ENCODE measurements at places on chromosomes 7 and 10. TPM values are rescaled to one million over a fixed set of nuclear protein-coding genes. Genes with fewer than 3 reads are reported as not detected.
A peak's percentile ranks its signal among the peaks of the same experiment; 100 is the strongest.

The INA gene
- 0.13 TPM for total RNA-seq

The GRM3 gene
- not detected for total RNA-seq

The SVIL gene
- 62.6 TPM for total RNA-seq

The TLX1 gene
- not detected for total RNA-seq

The TMEM225B gene
- 0.25 TPM for total RNA-seq

The ATG9B gene
- total RNA-seq = under 0.01 TPM

The ADGRA1 gene
- total RNA-seq = not detected

The UPK3B gene
- total RNA-seq = 0.38 TPM

The ARMC10 gene
- total RNA-seq = 30.6 TPM

DNA sequence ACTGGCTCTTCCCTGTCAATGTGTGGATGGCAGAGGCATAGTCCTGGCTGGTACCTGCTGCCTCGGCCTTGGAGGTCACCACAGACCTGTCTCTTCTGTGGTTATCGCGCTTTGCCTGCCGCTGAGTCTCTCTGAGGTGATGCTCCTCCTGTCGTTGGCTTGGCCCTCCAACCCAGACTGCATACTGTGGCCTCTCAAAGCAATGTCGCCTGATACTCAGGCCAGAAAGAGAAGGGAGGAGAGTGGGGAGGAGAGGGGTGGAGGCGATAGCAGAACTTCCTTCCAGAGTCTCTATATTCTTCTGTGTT is 133.2 kb upstream of the KCNMA1 start:
- no peak for DNase-seq

DNA sequence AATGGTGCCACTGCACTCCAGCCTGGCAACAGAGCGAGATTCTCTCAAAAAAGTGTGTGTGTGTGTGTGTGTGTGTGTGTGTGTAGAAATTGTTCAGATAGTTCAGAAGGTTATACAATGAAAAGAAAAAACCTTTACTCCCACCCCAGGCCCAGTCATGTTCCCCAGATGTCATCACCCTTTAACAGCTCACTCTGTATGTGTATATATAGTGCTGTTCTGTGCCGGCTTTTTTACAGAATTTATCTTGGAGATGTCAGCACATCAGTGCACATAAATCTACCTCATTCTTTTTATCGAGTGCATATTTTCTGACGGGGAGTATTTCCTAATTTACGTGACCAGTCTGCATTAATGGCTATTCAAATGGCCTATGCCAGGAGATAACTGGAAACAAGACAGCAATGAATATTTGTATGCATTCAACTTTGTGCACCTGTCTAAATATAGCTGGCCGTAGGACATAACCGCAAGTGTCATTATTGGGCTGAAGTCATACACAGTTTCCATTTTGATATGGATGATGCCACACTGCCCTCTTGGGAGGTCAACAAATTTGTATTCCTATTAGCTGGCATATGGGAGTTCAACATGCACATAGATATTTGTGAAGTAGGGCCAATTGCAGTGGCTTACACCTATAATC is 11.7 kb downstream of the NIPSNAP2 start:
- no peak for DNase-seq

GRCh38 chr7:133124974-133125373 is 43.1 kb upstream of the CHCHD3 start:
- no peak for DNase-seq

DNA sequence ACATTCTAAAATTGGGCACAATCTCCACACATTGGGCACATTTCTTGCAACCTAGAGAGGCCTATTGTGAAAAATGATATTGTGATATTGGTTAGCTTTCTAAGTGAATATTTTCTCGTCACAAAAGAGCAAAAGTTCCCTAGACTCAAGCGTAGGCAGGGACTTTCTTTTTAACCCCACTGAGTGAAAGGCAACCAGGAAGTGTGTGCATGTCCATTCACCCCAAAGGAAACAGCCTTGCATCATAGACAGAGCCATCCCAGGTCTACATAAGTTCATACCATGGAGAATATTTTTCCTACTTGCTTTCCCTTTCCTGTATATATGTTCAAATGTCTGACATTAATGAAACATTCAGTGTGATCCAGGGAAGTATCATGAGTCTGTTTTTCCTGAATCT is 84.2 kb upstream of the AGBL3 start:
- DNase-seq = peak; percentile 61

- peak; percentile 65 for DNase-seq
Measured at GRCh38 chr10:36446881-36447280, 678.5 kb upstream of the ANKRD30A start.

- DNase-seq = no peak
Measured at GRCh38 chr10:99573790-99574189, 41.0 kb downstream of the NKX2-3 start.

GRCh38 chr10:75718991-75719390 is 287.6 kb downstream of the LRMDA start:
- DNase-seq = no peak

- DNase-seq = no peak
Measured at GRCh38 chr10:782751-783648, 93.5 kb upstream of the DIP2C start.

DNA sequence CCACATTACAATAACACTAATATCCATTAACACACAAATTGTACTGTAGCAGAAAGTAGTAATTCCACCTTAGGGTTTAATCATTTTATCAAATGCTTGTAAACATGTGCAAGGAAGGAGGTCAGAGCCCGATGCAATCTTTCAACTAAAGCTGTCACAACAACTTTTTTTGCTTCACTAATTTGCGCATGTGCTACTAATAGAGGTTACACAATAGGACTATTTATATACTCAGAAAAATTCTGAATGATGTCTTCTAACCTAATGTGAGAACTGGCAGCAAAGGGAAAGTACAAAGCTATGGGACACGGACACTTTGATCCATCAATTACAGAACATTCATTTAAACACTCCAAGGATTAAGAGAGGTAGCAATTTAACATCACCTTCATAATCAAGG is 244.4 kb downstream of the CHCHD3 start:
- no peak for DNase-seq

DNA sequence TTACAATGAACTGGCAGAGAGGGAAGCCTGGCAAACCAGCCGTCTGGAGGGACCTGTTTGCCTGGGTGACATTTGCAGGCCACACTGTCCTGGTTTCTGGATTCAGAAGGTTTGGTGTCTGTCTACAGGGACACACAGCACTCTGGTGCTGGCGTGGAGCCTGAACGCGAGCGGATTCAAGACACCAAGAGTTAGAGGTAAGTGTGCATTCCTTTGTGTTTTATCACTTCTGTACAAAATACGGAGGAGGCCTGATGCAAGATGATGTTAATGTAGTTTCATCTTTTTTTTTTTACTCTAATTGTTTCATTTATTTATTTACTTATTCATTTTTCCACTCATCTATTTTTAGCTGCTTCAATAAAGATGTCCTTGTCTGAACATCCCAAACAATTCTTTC is 485.3 kb upstream of the ADARB2 start:
- DNase-seq = no peak

GRCh38 chr10:97138174-97138573 is 47.6 kb downstream of the SLIT1 start:
- DNase-seq = peak; percentile 6

DNA sequence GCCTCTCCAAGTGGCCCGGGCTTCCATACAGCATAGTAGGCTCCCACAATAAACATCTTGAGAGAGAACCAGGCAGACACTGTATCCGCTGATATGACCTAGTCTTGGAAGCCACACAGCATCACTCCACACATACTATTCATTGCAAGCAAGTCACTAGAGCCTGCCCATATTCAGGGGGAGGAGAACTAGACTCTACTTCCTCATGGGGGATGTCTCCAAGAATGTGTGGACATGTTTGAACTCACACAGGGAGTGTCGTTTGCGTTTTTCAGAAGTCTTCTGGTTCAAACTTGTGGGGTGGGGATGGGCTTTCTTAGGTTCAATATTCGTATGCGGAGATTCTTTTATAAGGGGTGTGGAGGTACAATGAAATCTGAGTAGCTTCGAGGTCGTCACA is 232.6 kb upstream of the HABP2 start:
- DNase-seq = no peak

DNA sequence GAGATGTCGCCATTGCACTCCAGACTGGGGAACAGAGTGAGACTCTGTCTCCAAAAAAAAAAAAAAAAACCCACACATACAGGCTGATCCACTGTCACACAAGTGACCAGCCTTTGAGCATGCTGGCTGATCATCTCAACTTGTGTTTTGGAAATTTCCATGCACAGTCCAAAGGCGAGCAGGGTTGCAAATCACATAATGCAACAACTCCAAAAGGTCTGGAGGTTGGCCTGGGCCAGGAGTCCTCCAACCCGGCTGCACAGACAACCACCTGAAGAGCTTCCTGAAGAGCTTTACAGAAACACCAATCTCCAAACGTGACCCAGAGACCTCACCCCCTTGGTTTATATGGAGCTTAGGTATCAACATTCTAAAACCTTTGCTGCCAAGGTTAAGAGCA is 16.4 kb downstream of the PARD3 start:
- no peak for DNase-seq

GRCh38 chr7:159012353-159013069 is 132.2 kb downstream of the VIPR2 start:
- peak; percentile 11 for DNase-seq

- no peak for DNase-seq
Measured at GRCh38 chr7:130473876-130474275, 18.0 kb upstream of the MEST start.

DNA sequence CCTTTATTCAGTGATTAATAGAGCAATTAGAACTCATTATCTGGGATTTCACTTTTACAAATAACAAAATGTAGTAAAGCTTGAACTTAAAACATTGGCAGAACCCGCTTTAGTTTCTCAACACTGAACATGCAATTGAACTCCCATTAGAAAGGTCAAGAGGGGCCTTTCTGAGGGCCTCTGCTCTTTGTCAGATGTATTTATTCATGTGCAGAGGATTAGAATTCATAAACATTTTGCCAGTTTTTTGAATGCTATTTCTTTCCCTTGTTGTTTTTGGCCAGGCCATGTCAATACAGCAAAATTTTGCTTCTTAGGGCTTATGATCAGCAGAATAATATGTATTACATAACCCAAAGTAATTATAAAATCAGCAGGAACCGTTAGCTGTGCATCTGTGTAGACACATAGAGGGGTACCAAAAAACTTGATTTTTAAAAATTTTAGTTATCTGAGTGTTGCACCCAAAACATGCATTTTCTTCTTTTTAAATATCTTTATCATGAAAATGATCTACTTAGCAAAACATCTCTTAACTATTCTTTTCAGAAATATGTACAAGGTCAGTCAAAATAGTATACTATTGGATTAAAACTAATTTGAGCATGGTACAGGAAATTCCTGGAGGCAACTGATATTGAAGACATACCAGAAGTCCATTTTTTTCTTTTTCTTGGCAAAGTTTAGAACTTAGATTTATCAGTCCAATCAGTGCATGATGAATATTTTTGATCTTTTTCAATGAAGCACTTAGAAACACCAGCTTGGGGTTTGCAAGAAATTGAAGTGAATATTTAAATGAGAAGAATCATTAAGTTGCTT is 177.5 kb downstream of the TWIST1 start:
- DNase-seq = peak; percentile 10

- peak; percentile 79 for DNase-seq
Measured at GRCh38 chr10:69696073-69696731, 66.2 kb downstream of the FAM241B start.

GRCh38 chr7:79593866-79594301 is 140.4 kb upstream of the MAGI2 start:
- DNase-seq = peak; percentile 70

DNA sequence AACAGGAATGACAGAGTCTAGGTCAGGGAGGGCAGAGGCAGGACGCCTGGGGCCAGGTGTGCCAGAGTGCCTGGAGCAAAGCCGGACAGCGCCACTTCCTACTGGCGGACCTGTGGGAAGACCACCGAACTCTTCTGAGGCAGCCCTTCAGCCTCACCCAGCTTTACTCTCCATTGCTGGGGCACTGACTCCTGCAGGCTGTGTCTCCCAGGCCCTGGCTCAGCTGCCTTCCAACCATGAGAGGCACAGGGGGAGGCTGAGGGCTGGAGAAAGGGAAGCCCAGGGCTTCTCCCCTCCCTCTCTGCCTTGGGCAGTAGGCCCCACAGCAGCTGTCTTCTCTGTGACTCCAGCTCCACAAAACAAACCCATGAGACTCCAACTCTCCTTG is 139.6 kb upstream of the UNC5B start:
- no peak for DNase-seq

DNA sequence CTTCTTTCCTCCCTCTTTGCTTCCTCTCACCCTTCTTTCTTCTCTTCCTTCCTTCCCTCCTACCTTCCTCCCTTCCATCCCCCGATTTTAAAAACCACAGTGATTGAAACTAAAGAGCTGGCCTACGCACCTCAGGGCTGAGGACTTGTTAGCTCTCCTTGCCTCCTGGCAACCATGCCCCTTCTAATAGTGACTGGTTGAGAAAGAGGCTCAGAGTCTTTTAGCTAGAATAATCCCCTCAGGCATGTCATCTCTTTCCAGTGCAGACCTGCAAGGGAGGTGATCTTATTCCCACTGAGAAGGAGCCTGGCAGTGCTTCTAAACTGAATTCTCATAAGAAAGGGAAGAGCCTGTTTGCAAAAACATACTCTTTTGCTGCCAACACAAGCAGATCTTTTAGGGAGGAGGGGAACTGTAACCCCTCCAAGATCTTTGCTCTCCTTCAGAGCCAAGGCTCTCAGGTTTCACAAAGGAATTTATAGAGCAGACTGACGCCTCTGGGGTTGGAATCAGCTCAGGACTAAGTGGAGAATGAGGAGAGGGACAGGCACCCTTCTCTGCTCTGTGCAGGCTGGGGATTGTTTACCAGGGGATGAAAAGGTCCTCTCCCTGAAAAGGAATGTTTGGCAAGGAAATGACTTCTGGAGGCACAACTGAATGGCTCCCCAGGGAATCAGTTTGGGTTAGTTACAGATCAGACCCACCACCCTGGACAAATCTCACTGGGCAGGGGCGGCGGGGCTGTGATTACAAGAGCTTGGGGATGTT is 9.4 kb upstream of the ANKRD1 start:
- DNase-seq = peak; percentile 87

GRCh38 chr7:44637788-44638594 is 31.6 kb downstream of the OGDH start:
- no peak for DNase-seq

DNA sequence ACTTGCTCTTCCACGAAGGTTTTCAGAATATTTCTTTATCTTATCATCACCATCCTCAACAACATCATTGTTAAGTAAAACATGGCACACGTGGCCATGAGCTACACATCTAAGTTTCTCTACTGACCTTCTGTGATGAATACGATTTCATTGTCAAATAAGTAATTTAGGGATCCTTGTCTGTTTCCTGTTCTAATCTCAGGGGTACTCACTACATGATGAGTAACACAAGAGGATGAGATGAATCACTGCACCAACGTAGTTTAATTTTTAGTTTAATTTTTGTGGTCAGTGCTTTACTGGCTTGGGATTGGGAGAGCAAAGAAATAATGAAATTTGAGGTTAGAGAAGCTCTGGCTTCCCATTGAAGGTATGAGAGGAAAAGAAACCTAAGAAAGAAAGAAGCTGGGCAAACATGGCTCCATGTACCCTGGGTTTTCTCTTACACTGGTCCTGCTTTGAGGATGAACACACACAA is 461.9 kb upstream of the KLF6 start:
- DNase-seq = no peak

GRCh38 chr7:1741751-1742554 is 71.9 kb downstream of the ELFN1 start:
- DNase-seq = no peak

All from dermis microvascular lymphatic vessel endothelial cell (primary cell).